Peyer's patch (tissue), 4 donors: ENCODE measurements at places on chromosomes 13 and 19. TPM values are rescaled to one million over a fixed set of nuclear protein-coding genes. Genes with fewer than 3 reads are reported as not detected.

GRCh38 chr19:9671655-9672054, 3.2 kb downstream of the ZNF562 start:
- no peak for DNase-seq

- no peak for DNase-seq
Measured at GRCh38 chr19:48695743-48696352, at the start of gene FUT2. TSS of gene FUT2 (plus strand) at chr19:48695971. CDS start at chr19:48702957, 6,986 bp downstream.

DNA sequence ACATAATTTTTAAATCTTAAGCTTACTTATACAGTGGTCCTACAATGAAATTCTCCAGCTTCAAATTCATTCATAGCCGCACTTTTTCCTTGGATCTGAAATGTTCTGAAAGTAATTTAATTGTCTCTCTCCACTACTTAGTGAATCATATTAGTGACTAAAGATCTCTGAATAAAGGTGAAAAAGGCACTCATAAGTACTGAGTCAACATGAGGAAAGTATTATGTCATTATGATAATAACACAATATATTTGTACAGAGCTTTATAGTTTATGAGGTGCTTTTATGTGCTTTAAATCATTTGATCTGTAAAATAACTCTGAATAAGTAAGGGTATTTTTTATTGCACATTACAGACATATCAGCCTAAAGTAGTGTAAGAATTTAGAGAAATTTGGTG, 628.2 kb upstream of the SLITRK5 start:
- no peak for DNase-seq

DNA sequence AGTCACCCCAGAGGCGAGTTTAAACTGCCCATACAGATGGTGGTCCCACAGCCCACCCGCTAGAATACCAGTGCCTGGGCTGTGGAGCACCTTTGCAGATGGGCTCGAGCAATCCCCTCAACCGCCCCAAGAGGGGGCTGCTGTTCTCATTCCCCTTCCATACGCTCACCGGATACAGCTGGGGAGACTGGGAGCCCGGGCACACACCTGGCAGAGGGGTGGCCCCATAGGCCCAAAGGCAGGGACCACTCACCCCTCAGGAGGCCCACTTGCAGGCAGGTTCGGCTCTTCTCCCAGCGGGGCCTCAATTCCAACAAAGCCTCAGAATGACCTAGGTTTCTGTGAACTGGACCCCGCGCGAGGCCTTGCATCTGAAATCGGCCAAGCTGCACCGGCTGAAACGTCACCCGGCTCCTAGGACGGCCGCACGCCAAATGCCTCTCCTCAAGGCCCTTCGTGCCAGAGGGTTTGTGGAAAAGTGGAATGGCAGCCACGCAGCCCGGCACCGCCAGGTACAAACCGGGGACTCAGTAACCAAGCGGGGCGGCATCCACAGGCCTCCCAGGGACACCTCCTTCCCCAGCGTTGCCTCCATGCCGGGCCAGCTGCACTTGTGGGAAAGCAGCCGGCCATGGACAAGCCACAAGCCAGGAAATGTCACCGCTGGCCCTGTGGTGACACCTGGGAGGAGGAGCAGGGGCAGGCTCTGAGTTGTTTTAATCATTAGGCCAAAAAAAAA, 18.7 kb downstream of the MLLT1 start:
- DNase-seq = no peak

The DNASE2 gene
- 9.4 TPM for total RNA-seq
